Stimulated activated CD8-positive, alpha-beta memory T cell treated with anti-CD3 and anti-CD28 coated beads, Interleukin-7, amount 100 ng/mL, for 24 hours (primary cell): ENCODE measurements at places on chromosomes 5 and 9.

DNA sequence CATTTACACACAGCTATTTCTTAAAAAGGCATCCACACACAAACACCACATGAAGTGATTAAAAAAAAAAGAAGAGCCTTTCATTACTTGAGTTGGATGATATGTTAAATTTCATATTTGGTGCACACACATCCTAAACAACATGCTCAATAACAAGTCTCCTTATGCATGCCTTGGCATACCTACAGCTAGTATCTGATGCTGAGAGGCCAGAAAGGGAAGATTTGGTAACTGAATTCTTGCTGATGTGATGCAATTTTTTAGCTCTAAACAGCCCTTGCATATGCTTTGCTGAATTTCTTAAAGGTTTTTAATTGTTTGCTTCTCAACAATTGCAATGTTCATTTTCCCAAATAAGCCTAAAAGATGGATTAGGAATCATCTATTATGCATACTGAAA is 338.8 kb downstream of the ARL15 start:
- DNase-seq: no peak

DNA sequence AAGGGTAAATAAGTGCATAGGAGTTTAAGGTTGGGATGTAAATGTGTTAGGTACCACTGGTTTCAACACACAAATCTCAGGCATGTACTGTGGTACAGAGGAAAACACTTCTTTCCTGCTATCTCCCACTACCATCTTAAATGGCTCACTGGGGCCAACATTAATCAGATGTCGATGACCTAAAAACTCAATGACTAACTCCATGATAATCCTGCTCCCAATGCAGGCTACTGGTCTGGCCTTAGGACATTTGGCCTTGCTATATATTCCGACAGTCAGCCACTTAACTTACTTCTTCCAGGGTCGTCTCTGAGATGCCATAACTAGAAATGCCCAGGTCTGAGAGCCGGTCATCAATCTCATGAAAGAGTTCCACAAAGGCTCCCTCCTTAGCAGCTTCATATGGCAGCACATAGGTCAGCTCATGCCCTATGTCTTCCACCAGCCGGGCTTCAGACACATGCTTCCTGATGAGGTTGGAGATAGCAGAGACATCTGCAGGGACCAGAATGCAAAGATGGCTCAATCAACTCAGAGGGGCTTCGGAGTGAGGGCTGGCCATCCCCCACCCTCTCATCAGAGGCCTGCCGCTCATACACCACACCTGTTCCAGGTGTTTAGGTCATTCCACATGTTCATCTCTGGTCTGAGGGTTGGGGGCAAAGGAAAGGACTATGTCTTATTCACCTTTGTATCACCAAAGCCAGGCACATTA is 52.1 kb downstream of the NIPSNAP3B start:
- DNase-seq: no peak

DNA sequence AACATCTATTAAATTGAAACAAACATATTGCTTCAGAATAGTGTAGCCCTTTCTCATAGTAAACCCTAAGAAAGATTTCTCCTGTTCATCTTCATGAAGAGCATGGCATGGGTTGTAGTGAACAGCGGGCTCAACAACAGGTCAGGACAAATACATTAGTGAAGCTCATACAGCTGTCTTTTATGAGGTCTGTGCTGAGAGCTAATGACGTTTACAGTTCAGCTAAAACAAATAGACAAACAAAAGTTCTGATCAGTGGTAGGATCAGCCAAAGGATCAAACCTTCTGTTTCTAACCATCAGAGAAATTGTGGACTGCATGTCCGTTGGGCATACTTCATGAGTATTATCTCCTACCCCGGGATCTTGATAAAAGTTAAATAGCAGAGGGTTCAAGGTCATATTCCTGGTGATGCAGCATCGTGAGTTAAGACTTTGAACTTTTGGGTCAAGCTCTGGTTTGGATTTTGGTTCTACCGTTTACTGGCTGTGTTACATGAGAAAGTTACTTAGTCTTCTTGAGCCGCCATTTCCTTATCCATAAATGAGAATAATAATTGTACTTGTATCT is 37.9 kb downstream of the ACO1 start:
- DNase-seq: no peak

DNA sequence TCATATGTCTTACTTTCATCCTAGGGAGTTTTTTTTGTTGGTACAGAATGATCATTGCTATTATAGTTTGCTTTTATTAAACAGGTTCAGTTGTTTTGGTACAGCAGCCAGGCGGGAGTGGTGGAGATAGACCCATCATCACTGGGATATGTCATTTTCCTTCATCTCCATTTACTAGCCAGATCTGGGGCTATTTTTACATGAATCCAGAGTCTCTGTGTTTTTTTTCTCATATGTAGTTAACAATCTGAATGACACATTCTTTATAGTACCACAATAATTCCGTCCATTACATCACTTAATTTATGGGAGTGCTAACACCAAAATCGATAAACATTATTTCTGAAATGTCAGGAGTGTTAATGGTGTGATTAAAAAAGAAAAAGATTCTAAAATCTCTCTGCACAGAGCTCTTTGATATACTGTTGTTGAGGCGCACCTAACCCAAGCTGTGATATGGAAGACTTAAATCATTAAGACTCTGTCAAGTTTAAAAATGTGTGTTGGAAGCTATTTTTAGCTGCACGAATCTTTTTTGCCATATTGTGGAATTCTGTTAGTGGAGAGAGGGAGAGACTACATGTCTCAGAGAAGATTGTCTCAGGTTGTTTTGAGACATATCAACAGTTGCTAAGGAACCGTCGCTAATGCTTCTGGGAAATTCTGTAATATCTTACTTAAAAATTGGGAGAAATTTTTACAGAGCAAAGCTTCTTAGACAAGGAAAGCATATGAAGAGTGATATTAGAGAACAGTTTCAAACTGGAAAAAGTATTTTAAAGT is 59.6 kb downstream of the RPS23 start:
- no peak for DNase-seq

DNA sequence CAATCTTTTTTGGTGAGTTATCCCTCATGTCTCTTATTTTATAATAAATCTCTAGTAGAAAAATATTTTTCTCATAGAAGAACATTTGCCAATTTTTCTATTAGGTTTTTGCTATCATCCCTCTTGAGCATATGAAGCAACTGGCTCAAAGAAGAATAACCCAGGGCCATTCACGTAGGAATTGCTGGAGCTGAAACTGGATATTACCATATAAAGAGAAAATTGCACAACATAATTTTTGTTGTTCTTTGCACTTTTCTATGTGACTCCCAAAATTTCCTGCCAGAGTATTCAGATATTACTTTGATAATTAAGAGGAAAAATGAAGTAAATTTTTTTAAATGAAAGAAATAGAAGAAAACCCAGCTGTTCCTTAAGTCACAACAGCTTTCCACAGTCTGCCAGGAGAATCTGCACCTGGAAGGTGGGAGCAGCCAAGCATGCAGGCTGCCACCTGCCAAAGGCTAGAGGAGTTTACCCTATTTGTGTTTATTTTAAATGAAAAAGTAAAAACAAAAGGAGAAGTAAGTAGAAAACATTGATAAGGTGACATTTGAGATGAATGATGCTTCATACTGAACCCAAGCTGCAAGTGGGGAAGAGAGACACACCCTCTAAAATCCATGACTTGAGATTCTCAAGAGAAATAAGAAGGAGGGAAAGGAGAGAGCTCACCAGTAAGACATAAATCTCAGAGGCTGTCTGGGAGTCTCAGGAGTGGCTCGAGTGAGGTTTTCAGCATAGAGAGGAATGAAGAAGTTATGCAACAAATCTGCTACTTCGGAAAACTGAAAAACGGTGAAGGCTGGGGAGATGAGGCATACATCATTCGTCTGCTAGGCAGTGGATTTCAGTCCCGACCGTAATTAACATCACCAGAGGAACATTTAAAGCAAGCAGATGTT is 31.5 kb upstream of the FREM1 start:
- DNase-seq: no peak
